ENCODE measurements at places on chromosomes 2 and 18.

DNA sequence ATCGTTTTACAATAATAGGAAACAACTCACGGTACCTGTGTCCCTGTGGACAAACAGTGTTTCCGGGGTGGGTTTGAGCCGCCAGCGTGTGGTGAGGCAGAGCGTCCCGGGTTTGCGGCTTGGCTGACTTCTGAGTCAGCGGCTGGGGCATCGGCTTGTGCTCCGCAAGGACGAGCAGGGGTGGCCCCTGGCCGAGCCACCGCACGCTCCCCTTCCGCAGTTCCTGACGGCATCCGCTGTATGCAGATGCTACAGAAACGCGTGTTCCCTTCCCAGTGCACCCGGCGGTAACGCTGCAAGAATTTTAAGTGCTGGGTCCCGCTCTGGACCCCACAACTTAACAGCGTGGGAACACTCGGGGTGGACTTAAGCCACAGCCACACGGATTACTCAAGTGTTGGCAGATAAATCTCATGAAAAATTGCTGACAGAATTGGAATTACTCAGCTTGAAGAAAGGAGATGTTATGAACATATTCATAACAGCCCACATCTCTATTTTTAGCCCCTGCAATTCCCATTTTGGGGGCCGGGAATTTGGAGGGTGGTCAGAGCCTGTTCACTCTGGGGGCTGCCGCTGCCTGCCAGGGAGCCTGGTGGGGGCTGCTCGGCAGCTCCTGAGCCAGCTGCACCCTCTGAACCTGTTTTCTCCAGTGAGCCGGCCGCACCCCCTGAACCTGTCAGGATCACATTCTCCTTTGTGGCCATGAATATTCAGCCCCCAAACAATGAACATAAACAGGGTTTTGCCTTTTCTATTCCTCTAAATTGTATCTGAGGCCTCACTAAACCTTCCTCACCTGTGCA lies 12.6 kb upstream of the KCNG2 start:
- DNase-seq = no peak

DNA sequence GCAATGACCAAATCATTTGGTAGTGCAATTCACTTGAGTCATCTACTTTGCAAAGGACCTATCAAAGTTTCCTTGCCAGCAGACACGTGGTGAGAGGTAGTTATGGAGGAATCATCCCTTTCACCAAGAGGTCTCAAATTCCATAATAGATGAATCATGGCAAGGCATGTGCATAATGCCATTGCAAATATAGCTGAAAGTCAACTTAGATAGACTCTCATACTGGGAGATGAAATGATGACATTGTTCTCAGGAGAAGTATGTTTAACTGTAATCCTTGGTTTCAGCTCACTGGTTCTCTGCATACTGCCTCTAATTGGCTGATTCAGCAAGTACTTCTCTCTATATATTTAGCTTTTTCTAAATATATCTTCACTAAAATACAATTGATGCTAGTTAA lies 57.2 kb downstream of the CALCRL start:
- no peak for DNase-seq

- DNase-seq = no peak
These were observed 660.7 kb upstream of the RAB6C start for GRCh38 chr2:129318581-129319421.

GRCh38 chr18:38406607-38407006 lies 841.0 kb upstream of the CELF4 start:
- DNase-seq = no peak

DNA sequence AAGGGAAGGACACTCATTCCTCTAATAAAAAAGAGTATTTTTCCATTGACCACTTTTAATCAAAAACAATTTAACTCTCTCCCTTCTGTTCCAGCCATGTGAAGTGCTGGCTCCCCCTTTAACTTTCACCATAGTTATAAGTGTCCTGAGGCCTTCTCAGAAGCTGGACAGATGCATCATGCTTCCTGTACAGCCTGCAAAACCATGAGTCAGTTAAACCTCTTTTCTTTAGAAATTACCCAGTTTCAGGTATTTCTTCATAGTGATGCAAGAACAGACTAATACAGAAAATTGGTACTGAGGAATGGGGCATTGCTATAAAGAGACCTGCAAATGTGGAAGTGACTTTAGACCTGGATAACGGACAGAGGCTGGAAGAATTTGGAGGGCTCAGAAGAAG lies 643.6 kb upstream of the DDX18 start:
- no peak for DNase-seq

DNA sequence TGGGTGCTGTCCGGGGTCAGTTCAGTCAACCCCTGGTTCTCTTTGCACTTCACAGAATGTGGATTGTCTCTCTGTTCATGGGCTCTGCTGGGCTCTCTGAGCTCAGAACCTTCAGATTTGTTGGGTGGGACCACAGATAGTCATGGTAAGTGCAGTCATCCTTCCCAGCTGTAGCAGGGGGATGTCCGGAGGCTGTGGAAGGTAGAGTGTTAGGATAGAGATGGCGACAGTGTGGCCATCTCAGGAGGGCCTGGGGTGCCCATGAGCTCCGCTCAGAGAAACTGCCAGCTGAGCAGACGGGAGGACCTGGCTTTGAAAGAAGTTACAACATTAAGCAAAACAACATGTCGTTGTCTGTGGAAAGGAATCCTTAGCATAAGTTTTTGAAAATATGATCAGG lies 149.8 kb downstream of the FAM210A start:
- DNase-seq = no peak

Data from stimulated activated CD4-positive, alpha-beta T cell treated with anti-CD3 and anti-CD28 coated beads, Interleukin-1b, Interleukin-23, amount 100 ng/mL, for 1 hour (primary cell).